ENCODE measurements at places on chromosomes 6 and 20. TPM values are rescaled to one million over a fixed set of nuclear protein-coding genes. Genes with fewer than 3 reads are reported as not detected.
A peak's percentile ranks its signal among the peaks of the same experiment; 100 is the strongest.

GRCh38 chr6:15296735-15297134 lies 50.9 kb downstream of the JARID2 start:
- DNase-seq = no peak

GRCh38 chr6:132365281-132365907 lies 35.9 kb downstream of the MOXD1 start:
- DNase-seq = no peak

The TMEM30A gene
- total RNA-seq = 91.2 TPM

DNA sequence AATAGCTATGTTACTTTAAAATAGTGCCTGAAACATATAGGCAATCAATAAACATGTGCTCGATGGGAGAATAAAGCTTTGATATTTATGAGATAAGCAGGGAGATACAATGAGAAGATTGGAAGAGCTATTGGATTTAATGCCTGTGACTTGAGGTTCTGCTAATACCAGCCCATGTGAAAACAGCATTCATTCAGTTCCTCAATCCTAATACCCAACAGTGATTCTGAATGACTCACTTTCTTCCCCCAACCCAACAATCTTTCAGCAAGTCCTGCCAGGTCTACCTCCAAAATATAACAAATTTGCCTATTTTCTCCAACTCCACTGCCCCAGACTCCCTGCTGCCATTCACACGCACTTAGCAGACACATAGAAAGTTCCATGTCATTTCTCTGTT lies 26.6 kb upstream of the KLHL31 start:
- DNase-seq = no peak

DNA sequence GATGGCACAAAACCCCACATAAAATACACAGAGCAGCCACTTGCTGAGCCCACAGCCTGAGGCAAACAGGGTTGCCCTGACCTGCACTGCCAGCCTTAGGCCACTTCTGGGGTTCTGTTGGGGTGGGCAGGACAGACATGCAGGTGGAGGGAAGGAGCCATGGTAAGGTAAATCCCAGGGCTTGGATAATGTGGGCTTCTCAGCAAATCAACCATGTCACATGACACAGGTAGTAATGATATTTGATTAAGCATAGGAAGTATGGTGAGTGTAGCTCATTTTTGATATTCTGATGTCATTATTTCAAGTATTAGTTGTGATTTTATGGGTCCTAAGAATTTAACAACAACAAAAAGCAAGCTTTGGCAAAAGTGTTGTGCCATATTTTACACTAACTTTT lies 124.6 kb downstream of the FOXA2 start:
- DNase-seq = no peak

DNA sequence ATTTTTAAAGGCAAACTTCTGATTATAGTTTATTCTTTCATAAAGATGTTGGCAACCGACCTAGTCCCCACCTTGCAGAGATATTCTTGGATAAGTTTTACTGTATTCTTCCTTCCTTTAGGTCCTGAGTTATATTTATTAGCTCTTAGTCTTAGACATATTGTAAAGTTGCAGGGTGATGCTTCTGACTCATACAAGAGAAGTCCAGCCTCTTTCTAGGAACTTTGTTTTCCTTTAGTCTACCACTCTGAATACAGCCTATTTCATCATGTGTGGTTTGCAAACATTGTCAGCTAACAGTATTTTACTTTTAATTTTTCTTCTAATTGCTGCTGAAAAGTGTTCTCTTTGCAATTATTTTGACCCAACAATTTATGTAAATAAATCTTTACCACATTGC lies 686.7 kb downstream of the COL12A1 start:
- DNase-seq = no peak

- DNase-seq = no peak
These were observed 18.6 kb upstream of the RNF217 start for GRCh38 chr6:124943658-124944057.

The SAPCD1 gene
- 3.9 TPM for total RNA-seq

DNA sequence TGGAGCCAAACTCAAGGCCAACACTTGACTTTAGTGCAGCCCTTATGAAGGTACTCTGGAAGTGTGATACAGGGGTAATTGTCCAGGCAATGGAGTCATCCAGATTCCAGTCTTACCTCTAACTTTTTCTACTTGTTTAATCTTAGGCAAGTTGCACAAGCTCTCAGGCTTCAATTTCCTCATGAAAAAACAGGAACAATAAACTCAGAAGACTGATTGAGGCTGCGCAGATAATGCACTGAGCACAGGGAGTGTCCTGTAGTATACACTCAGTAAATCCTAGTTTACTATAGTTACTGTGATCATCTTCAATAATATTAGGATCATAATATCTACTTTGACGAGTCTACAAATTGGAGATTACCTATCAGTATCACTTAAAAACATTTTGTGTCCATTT lies 127.5 kb upstream of the SMLR1 start:
- DNase-seq = no peak

- DNase-seq = no peak
These were observed 27.3 kb downstream of the RAMACL start for GRCh38 chr6:166559211-166559610.

- DNase-seq = no peak
These were observed 326.2 kb upstream of the PRDM1 start for GRCh38 chr6:105759946-105760345.

DNA sequence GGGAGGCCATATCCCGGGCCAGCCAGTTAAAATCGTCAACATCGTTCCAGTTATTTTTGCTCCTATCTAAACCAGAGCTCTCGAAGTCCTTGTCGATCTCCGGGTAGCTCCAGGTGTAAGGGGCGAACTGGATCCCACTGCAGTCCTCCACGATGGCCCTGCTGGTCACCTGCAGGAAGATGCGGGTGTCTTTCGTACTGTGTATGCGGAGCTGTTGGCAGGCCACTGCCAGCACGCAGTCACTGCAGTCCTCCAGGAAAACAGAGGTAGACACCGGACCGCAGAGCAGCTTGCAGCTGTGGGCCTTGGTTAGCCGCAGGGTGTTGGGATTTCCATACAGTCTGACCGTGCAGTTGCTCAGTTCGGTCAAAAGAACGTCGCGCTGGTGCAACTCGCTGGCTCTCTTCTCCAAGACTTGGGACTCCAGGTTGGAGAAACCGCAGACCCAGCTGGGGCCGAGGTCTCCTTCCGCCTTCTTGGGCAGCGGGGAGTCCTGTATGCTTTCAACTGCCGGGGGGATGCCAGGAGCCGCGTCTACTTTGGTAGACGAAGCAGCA lies 742 bp downstream of the TBCC start:
- DNase-seq = peak; percentile 33

The CALHM4 gene
- not detected for total RNA-seq

DNA sequence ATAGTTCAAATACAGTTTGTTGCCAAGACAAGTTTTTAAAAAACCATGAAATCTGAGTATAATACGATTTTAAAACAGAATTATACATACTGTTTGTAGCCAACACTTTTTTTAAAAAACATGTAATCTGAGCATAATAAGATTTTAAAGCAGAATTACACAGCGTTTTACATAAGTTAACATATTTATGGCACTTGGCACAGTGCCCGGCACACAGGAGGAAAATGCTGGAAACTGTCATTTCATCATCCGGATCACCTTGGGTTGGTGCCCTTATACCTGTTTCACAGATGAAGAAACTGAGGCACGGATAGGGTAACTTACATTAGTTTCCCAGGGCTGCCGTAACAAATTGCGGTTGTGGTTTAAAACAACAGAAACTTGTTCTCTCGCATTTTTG lies 193.0 kb downstream of the BMP7 start:
- no peak for DNase-seq

DNA sequence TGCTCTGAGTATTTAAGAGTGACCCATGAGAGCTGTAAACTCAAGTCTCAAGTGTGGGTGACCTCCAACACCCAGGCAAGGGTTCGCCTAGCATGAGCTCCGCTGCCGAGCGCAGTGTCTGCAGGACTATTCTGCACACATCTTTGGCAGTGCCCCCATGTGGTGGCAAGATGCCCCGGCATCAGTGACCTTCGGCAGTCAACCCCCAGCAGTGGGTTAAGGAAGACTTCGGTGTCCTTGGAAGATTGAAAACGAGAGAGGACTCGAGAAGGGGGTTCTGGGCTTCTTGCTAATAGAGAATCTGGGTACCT lies 43.1 kb downstream of the RBM38 start:
- DNase-seq = no peak

GRCh38 chr20:48287021-48287494 lies 501.8 kb upstream of the SULF2 start:
- DNase-seq = no peak

- DNase-seq = peak; percentile 33
These were observed 73.6 kb downstream of the LCA5 start for GRCh38 chr6:79463621-79464050.

GRCh38 chr6:161414180-161414579 lies 140.3 kb upstream of the AGPAT4 start:
- DNase-seq = no peak

The CST4 gene
- total RNA-seq = not detected

The PROKR2 gene
- not detected for total RNA-seq
